Activated gamma-delta T cell treated with Interleukin-2 at 50 U/mL for 16 hours (primary cell): ENCODE measurements at places on chromosomes 6 and 20.

GRCh38 chr6:117607511-117607910 is 5.2 kb upstream of the GOPC start:
- DNase-seq, result no peak

DNA sequence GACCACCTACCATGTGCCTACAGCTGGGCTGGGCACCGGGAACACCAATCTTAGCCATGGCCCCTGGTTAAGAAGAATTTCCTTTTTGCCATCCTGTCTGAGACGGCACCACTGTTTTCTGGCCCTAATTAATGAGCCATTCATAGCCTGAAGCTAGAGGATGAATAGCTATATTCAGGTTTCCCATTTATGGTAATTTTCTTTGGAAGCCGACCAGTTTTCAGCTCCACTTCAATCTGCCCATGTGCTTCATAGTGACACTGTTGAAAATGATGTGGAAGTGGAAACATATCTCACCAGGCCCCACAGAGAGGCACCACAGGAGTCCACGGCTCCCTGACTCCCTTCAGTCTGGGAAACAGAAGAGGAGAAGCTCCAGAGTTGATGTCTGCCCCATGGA is 22.6 kb upstream of the ULBP3 start:
- DNase-seq, result no peak

DNA sequence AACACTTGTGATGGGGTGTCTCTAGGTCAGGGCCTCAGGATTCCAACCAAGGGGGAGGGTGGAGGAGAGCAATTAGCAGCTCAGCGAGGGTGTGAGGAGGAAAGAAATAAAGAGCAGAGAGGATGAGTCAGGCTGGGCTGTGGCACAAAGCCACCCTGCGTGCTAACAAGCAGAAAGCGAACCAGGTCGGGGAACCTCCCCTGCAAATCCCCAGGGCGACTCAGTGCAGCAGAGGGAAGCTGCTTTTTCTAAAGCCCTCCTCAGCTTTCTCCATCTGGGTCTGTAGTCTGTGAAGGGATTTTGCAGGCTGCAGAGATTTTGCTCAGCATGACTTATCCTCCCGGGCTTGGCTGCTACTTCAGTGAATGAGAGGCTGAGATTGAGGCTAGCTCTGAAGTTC is 6.6 kb upstream of the SPO11 start:
- DNase-seq, result no peak

GRCh38 chr6:78810146-78810545 is 57.2 kb upstream of the IRAK1BP1 start:
- DNase-seq, result no peak

DNA sequence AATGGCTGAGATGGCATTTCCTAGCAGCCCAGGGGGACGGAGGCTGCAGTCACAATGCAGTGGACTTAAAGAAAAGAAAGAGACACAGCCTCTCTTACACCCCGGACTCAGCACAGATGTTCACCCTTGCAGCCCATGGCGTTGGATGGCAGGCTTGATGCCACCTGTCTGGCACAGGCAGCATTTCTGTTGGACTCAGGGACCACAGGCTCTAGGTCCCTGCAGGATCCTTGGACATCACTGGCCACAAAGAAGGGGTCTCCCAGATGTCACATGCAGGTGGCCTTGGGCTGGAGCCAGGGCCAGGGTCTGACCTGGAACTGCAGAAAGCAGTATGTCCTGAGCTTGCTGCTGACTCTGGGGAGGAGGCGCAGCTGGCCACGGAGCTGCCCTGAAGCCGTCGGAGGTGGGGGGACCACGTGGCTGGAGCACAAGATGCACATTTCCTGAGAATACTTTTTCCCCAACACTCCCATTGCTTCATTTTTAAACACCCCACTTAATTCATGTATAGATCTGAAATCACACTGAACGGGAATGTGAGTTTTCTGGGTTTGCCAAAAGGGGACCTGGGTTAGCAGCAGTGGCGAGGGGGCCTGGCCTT is 102.3 kb upstream of the SULF2 start:
- DNase-seq, result no peak

- DNase-seq, result no peak
Observed at GRCh38 chr20:21090721-21091120, 15.4 kb downstream of the LINC00237 start.

DNA sequence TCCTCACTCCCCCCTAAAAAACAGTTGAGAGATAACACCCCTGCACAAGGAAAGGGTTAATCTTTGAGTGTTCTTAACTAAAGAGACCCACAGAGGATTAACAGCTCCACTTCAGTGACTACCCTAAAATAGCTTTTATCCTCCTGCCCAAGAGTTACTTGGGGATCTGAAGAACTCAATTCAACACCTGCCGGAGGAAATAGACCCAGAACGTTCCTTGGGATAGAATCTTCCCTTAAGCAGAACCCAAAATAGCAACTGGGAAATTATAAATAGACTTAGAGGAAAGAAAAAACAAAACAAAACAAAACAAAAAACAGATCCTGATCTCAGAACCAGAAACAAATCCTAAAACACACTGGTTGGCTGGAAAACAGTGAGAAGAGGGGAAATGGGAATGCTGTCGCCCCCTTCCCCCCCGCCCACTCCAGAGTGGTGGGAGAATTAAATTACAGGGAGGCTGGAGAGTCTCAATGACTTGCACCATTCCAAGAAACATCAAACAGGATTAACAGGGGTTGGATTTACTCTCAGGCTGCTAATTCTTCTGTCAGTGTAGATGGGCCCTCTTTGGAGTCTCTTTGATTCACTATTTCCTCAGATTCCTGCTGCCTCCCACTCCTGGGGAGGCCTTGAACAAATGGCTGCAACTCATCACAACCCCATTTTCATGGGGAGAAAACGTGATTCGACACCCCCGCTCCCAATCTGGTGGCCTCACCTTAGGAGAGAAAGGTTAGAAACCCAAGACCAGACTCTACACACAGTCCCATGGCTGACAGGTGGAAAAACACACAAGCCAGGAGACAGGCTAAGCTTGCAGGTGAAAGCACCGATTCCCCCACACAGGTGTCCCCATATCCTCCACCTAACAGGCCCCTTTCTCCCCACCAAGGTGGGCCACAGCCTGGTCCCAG is 1.4 kb downstream of the PLAGL2 start:
- DNase-seq, result no peak

DNA sequence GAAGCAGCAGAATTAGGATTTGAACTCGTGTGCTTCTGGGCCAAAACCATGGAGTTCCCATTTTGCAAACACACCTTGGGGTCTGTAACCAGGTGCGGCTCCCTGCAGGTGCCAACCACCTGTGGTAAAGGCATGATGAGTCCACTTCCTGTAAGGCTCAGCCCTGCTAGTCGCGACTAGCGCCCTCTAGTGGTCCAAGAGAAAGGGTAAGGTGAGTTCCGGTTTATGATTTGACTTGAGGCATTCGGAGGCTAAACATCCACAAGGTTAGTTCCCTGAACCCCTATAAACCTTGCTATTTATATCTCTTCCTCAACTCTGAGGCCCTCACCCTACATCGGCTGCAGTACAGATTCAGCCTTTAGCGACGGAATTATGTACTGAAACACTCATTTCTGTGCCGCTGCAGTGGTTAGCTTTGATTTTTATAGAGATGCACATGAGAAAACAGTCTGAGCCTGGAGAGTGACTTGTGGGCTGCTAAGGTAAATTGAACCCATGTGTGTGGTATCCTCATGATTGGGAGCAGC is 173.4 kb downstream of the PLCB1 start:
- peak; percentile 72 for DNase-seq

DNA sequence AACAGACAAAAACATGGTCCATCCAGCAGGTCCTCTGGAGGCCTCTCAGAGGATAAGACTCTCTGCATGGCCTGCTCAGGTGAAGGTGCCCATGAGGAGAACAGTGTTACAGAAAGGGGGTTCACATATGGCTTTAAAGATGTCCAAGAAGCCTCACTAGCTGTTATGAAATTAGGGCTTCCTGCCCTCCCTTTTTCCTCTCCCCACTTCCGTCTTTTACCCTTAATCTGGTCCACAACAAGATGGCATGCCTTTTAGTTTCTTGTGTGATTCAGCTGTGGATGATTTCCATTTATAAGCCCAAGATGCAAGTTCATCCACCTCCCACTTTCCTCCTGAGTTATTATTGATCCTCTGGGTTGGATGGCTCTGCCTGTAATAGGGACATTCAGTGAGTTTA is 14.0 kb downstream of the GCNT2 start:
- DNase-seq, result no peak
